ENCODE measurements at places on chromosomes 13 and 19.

DNA sequence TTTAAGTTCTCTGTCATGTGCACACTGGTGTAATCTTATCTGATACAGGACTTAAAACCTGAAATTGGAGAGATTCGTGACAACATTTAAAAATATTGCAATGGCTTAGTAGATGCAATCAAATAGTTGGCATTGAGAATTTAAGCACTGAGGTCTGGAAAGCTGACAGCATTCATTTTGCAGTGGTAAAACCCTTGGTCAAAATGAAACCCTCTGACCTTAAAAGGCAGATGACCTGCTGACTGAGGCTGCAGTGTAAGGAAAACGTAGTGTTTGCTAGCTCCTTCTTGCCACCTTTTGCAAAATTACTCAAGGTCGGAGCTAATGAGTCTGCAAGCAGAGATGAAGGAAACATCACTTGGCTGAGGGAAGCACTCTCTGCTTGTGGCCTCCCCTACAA lies 150.6 kb downstream of the KCTD12 start:
- no peak for DNase-seq

DNA sequence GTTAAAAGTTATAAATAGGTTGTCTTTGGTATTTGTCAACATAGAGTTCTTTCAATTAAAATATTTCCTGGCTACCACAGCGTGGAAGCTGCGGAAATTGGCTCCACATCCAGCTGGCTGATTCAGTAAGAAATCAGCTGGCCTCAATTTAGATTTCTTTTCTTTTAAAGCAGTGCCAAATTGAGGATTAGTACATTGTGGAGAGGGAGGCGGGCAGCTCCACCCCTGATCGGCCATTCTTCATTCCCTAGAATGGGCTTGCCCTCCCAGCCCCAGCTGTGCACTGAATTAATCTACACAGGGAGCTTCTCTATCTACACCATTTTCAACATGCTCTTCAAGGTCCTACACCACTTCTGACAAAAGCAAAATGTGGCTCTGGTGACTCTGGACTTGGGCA lies 624.8 kb downstream of the DACH1 start:
- DNase-seq, result no peak

DNA sequence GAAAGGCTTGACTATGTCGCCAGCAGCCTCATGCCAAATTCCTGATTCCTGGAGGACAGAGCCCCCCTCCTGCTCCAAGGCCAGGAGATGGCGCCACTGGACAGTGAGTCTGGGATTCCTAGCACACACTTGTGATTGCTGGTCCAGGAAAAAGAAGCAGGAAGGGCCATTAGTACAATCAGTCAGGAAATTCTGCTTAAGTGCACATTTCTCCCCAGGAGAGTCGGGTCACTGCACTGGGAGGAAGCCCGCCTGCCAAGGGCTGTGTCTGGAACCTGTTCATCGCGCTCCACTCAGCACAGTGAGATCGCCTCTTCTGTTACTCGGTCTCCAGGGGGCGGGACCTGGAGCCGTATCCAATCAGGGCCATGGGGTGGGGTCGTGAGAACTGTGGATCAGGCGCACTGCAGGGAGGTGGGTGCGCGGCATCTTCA lies 65.1 kb downstream of the ZNF823 start:
- DNase-seq, result no peak

- no peak for DNase-seq
Measured at GRCh38 chr13:110157718-110158117, 149.2 kb downstream of the COL4A1 start.

DNA sequence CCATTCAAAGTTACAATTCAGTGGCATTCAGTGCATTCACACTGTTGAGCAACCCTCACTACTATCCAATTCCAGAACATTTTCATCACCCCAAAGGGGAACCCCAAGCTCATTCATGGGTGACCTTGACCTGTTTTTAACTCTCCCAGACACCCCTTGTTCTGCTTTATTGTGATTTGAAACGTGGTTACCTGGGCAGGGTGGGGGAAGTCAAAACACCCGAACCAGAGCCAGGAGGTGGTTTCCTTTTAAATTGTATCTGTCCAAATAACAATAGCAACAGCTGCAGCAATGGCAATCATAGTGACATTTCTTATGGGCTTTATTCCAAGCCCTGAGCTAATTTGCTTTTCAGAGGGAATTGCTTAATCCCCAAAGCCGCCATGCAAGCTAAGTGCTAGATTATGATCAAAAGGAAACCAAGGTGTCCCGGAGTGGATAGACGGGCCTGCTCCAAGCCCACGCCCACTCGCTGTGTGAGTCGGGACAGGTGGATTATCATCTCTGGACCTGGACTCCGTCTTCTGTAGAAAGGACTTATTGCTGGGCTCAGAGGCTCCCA lies 6.1 kb downstream of the PTGIR start:
- DNase-seq, result peak; percentile 15

GRCh38 chr19:42311657-42312056 lies 1.5 kb upstream of the TMEM145 start:
- DNase-seq, result no peak

- DNase-seq, result no peak
Measured at GRCh38 chr19:21317821-21318220, 11.4 kb downstream of the ZNF708 start.

GRCh38 chr19:40239415-40240226 lies 13.1 kb upstream of the CCNP start:
- no peak for DNase-seq

DNA sequence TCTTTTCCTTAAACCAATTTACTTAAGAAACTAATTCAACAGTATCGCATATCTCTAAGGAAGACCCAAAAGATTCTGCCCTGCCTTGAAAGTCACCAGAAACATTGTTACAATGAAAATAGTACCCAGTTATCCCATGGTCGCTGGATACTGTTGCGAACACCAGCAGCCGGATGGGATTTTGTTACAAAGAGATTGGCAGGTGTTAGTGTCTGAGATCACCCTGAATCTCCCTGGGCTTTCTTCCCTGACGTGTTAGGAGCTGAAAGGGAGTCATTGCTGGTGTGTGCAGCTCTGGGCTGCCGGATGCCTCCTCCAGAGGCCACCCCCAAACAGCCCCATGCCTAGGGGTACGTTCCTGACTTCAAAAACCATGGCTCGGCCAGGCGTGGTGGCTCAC lies 38.2 kb downstream of the PTPRS start:
- DNase-seq, result no peak

- DNase-seq, result no peak
Measured at GRCh38 chr19:5352229-5352763, 11.7 kb upstream of the PTPRS start.

- no peak for DNase-seq
Measured at GRCh38 chr19:53595510-53595867, 36.3 kb upstream of the DPRX start.

- DNase-seq, result no peak
Measured at GRCh38 chr13:21771075-21771474, 100.2 kb downstream of the FGF9 start.

GRCh38 chr13:35841060-35841521 lies 290.1 kb downstream of the DCLK1 start:
- no peak for DNase-seq

DNA sequence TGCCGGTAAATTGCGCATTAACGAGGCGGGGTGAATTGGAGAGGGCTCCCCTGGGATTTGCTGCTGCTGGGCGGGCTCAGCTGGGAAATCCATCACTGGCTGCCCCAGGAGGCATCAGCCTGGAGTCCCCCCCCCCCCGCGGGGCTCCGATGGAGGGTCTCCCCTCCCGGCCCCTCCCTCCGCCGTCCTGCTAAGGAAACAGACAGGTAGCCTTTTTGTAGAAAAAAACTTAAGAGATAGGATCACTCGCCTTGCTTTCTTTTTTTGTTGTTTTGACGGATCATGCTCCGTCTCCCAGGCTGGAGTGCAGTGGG lies 6.8 kb downstream of the TLE6 start:
- no peak for DNase-seq

DNA sequence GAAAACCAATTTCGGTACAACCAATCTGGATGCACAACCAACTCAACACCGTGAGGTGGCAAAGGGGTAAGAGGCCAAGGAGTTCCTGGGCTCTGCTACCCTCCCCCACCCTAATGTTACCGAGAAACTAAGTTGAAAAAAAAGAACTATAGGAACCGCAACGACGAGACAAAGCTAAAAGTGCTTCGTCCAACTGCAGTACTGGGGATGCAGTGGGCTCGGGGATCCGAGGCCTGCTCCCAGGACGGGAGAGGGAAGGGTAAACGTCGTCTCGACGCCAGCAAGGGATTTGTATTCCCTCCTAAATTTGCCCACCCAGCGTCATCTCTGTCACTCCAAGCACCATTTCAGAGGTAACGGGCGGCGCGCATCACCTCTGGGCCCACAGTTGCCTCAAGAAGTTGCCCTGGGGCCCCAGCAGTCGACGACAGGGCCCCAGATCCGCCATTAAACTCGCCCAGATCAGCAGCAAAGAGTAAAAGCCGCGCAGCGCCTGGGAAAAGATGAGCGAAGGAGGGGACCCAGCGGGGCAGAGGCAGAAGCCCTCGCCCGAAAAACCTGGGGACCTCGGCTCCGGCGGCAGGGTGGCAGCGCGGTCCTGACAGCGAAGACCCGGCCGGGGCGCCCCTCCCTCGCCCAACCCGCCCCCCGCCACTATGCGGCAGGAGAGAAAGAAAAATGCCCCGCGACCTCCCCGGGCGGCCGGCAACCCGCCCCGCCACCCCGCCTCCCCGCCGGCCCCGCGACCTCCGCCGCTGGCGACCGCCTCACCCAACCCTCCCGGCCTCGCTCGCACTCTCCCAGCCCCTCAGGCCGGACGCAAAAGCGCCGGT lies 752 bp downstream of the ZMYM5 start:
- DNase-seq, result peak; percentile 32

- no peak for DNase-seq
Measured at GRCh38 chr19:18869781-18870530, 26.0 kb downstream of the CERS1 start.

DNA sequence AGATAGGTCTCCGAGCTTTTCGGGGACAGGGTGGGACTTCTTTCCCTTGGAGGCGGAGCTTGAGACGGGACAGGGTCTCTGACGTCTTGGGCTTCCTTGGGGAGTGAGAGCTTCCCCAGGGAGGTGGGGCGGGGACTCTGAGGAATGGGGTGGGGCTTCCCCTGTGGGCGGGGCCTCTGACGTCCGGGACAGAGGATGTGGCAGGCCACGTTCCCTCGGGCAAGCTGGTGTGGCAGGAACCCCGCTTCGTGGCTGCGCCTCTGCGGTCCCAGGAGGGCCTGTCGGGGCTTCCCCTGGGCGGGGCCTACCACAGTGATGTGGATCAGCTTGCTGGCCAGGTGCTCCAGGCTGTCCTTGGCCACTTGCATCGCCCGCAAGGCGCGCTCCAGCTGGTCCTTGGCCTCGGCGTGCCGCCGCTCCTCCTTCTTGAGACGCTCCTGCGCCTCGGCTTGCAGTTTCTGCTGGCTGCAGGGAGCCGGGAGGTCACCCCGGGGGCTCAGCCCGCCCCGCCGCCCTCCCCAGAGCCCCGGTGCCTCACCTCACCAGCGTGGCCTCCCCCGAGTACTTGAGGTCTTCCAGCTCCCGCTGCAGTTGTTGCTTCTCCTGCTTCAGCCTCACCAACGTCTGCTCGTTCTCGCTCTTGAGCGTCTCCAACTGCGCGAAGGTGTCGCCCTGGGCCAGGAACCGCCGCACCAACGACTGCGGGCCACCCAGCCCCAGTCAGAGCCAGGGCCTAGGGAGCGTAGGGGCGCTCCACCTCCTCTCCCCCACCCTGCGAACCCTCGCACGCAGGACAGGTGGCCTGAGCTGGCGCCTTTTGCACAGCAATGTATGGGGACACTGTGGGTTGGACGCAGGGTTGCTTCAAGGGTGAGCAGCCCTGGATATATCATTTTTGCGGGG lies 3.3 kb upstream of the RGL3 start:
- DNase-seq, result peak; percentile 38

DNA sequence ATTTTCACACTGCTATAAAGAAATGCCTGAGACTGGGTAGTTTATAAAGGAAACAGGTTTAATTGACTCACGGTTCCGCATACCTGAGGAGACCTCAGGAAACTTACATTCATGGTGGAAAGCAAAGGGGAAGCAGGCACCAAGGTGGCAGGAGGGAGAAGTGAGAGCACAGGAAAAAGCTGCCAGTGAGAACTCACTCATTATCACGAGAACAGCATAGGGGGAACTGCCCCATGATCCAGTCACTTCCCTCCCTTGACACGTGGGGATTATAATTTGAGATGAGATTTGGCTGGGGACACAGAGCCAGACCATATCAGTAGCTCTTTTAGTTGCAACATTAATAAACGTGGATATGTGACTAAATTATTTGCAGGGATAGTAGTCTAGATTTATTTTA lies 4.3 kb upstream of the KCTD4 start:
- DNase-seq, result no peak

DNA sequence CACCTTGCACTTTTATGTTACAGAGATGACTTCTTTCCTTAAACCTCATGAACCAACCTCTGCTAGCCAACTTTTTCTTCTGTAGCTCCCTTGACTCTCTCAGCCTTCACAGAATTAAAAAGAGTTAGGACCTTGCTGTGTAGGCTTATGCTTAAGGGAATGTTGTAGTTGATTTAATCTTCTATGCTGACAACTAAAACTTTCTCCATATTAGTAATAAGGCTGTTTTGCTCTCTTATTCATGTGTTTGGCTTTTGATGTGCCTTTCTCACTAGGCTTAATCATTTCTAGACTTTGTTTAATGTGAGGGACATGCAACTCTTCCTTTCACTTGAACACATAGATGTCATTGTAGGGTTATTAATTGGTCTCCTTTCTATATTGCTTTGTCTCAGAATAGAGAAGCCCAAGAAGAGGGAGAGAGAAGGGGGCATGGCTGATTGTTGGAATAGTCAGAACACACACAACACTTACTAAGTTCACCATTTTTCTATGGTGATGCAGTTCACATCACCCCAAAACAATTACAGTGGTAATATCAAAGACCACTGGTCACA lies 509.5 kb downstream of the UQCRFS1 start:
- no peak for DNase-seq

DNA sequence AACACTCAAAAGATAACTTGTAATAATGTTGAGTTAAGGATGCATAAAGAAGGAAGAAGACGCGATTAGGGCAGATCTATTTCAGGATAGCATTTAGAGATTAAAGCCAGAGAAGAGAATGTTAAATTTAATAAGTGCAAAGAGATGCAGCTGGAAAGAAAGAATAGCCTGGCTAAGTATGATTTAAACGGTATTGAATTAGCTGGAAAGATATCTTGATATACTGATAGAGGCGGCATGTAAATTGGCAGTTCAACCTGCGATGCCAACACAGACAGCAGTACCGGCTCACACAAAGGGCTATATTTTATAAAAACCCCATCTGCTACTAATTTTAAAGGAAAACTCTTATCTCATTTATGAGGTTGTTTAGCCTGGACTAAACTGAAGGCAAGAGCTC lies 121.4 kb downstream of the ENOX1 start:
- no peak for DNase-seq

DNA sequence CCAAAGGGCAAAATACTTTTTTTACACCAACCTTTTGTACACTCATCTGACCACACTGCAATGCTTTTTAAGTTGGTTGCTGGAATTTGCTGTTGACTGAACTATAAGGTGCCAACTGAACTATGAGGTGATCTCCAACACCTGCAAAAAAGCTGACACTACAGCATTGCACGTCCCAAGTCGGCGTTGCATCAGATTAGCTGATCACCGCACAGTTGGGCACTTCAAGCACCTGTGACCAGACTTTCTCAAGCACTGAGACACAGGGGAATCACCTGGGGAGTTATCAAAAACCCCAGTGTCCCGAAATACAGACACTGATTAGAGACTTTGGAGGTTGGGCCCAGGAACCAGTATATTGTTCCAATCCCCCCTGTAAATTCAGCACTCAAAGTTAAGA lies 1.1 kb downstream of the NLRP11 start:
- DNase-seq, result no peak

- no peak for DNase-seq
Measured at GRCh38 chr13:46896341-46897137, at the start of gene HTR2A. HTR2A (minus strand) TSS chr13:46897053; CDS start chr13:46895906, 1,147 bp downstream.

All from stimulated activated naive CD4-positive, alpha-beta T cell (primary cell).